AG04450 (cell line): ENCODE measurements at places on chromosomes 12 and 14.

GRCh38 chr14:68757618-68758081, 35.2 kb downstream of the ZFP36L1 start:
- no peak for DNase-seq

- peak; percentile 63 for DNase-seq
These were observed 90.0 kb downstream of the RIN3 start for GRCh38 chr14:92603309-92604242.

DNA sequence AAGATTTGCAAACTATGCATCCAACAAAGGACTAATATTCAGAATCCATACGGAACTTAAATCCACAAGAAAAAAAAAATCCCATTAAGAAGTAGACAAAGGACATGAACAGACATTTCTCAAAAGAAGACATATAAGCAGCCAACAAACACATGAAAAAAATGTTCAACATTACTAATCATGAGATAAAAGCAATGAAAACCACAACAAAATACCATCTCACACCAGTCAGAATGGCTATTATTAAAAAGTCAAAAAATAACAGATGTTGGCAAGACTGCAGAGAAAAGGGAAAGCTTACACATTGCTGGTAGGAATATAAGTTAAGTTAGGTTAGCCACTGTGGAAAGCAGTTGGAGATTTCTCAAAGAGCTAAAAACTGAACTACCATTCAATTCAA, 16.2 kb downstream of the CDK17 start:
- no peak for DNase-seq

- DNase-seq = no peak
These were observed 7.1 kb downstream of the CSRP2 start for GRCh38 chr12:76871742-76872141.

DNA sequence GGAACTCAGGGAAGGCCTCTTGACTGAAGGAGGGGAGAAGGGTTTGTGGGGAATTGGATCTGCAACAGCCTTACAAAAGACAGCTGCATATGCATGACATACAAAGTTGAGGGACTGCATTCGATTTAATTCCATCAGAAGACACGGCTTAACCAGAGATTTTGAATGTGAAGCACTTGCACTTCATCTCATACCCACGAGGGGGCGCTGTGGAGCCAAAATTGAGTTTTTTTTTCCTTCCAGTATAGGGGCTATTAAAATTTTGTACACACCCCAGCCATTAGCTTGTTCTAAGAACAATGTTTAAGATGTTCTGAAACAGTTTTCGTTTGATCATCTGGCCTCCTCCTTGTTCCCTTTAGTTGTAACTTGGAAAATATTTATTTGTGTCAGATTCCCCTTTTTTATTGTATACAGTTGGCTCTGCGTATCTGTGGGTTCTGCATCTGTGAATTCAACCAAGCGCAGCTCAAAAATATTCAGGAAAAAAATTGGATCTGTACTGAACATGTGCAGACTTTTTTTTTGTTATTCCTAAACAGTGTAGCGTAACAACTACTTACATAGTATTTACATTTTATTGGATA, 1.6 kb downstream of the SUDS3 start:
- no peak for DNase-seq

DNA sequence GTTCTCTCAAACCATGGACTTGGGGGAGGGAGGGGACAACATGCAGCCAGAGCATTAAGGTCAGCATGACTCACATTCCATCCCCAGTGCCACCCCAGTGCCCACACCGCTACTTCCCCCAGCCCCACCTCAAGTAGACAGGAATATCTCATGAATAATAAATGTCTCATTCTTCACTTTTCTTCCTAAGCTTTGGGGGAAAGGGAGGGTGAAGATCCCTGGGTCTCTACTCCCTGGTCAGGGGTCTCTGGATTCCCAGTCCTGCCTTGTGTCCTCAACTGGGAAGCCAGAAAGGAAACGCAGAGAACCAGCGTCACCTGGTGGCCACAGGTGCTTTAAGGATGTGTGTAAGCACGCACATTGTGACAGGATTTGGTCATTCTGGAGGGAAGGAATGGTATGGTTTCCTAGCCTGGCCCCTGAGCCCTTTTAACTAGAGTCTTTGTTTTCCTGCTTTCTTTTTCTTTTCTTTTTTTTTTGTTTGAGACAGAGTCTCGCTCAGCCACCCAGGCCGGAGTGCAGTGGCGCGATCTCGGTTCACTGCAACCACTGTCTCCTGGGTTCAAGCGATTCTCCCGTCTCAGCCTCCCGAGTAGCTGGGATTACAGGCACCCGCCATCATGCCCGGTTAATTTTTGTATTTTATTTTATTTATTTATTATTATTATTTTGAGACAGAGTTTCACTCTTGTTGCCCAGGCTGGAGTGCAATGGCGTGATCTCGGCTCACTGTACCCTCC, 3.4 kb downstream of the GPR84 start:
- DNase-seq = no peak

GRCh38 chr12:66537876-66538275, 141.0 kb downstream of the GRIP1 start:
- no peak for DNase-seq

- DNase-seq = no peak
These were observed 320.2 kb upstream of the SFSWAP start for GRCh38 chr12:131390412-131391334.

DNA sequence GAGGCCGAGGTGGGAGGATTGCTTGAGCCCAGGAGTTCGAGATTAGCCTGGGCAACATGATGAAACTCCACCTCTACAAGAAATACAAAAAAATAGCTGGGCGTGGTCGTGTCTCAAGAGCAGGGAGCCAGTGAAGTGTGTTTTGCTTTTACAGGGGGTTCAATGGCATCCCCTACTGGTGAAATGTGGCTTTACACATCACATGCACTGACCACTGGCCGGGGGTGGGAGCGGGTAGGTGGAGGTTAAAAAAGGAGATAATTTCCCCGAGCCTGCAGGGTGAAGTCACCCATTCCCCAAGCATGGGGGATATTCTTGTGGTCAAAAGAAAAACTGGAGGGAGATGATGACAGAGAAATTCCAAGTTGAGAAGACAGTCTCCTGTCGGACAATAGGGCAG, 63.6 kb upstream of the PWP1 start:
- no peak for DNase-seq
